Lower lobe of right lung (tissue), 2 donors: ENCODE measurements at places on chromosomes 7 and 10. TPM values are rescaled to one million over a fixed set of nuclear protein-coding genes. Genes with fewer than 3 reads are reported as not detected.

GRCh38 chr10:387909-388660, 252.8 kb downstream of the ZMYND11 start:
- DNase-seq = no peak
- H3K36me3 ChIP-seq = peaks cover 55% of the 10 kb centered on the region
- H3K27me3 ChIP-seq = no peaks in the 10 kb centered on the region
- H3K4me3 ChIP-seq = no peak overlapping the region

GRCh38 chr10:13302821-13303555, 3.1 kb upstream of the PHYH start:
- peak overlapping the region; percentile 95 for H3K27ac ChIP-seq
- peak overlapping the region; percentile 64 for H3K4me3 ChIP-seq
- H3K36me3 ChIP-seq = no peaks in the 10 kb centered on the region
- no peaks in the 10 kb centered on the region for H3K27me3 ChIP-seq
- DNase-seq = no peak
- peaks cover 10% of the 10 kb centered on the region for H3K4me1 ChIP-seq

DNA sequence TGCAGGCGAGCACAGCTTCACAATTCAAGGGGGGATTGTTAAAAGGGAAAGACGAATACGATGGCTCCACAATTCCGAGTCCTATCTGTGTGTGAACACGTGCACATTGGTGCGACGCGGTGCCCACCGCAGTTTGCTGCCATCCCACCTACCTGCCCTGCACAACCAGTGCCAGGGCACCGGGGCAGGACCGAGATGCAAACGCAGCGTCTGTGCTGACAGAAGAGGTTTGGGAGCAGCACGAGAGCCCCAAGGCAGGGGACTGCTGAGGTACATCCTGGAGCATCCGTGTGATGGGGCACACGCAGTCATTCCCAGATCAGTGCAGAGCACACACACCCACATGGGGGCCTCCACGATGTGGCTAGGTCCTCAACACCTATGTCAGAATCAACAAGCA, 221.3 kb downstream of the DNAJB6 start:
- no peaks in the 10 kb centered on the region for H3K4me1 ChIP-seq
- DNase-seq = peak; percentile 40
- no peaks in the 10 kb centered on the region for H3K27me3 ChIP-seq
- H3K27ac ChIP-seq = no peak overlapping the region
- no peak overlapping the region for H3K4me3 ChIP-seq
- H3K36me3 ChIP-seq = no peaks in the 10 kb centered on the region

DNA sequence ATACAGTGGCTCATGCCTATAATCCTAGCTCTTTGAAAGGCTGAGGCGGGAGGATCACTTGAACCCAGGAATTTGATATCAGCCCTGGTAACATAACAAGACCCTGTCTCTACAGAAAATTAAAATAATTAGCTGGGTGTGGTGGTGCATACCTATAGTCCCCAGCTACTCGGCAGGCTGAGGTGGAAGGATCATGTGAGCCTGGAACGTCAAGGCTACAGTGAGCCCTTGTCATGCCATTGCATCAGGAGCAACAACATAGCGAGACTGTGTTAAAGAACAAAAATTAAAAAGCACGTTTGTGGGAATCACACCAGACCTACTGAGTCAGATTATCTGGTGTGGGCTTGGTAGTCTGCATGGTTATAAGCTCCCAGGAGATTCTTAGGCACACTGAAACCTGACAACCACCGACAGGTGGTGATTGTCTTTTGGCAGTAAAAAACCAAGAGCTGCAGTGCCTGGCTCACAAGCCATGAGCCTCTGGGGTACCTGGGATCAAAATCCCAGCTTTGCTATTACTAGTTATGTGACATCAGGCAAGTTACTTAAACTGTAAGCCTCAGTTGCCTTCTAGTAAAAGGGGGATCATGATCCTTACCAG, 146.9 kb downstream of the SND1 start:
- H3K27ac ChIP-seq = no peak overlapping the region
- no peak for DNase-seq
- H3K36me3 ChIP-seq = no peaks in the 10 kb centered on the region

- no peaks in the 10 kb centered on the region for H3K4me1 ChIP-seq
- peaks cover 27% of the 10 kb centered on the region for H3K36me3 ChIP-seq
- no peak overlapping the region for H3K27ac ChIP-seq
- no peak overlapping the region for H3K4me3 ChIP-seq
- no peak for DNase-seq
Observed at GRCh38 chr10:49512121-49512809, 26.7 kb downstream of the ERCC6 start.

- no peak overlapping the region for H3K27ac ChIP-seq
- H3K4me3 ChIP-seq = no peak overlapping the region
- H3K4me1 ChIP-seq = peaks cover 6% of the 10 kb centered on the region
- DNase-seq = no peak
Observed at GRCh38 chr7:133070562-133070961, 11.3 kb downstream of the CHCHD3 start.

GRCh38 chr7:80896906-80897598, 21.8 kb downstream of the SEMA3C start:
- no peaks in the 10 kb centered on the region for H3K27me3 ChIP-seq
- no peak overlapping the region for H3K4me3 ChIP-seq

GRCh38 chr7:97307521-97308108, 190.1 kb downstream of the SDHAF3 start:
- no peaks in the 10 kb centered on the region for H3K27me3 ChIP-seq
- H3K4me3 ChIP-seq = no peak overlapping the region
- no peaks in the 10 kb centered on the region for H3K36me3 ChIP-seq
- no peak overlapping the region for H3K27ac ChIP-seq
- DNase-seq = no peak

DNA sequence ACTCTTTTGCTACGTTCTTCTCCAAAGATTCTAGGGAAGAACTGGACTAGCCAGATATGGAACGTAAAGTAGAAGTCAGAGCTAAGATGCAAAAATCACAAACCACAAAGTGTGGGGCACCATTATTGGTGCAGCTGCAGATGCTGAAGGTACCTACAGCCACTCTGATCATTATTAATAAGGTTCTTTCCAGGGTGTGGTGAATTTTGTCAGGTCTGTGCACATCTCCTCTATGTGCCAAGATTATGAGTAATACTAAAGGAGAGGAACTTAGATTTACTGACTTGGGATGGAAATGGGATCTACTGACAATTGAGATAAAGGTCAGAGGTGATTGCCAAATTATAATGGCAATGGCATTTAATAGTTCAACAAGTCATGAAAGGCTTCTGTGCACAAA, 148.2 kb downstream of the RAPGEF5 start:
- no peaks in the 10 kb centered on the region for H3K27me3 ChIP-seq
- no peak overlapping the region for H3K27ac ChIP-seq
- no peak for DNase-seq
- peaks cover 58% of the 10 kb centered on the region for H3K4me1 ChIP-seq
- no peaks in the 10 kb centered on the region for H3K36me3 ChIP-seq

DNA sequence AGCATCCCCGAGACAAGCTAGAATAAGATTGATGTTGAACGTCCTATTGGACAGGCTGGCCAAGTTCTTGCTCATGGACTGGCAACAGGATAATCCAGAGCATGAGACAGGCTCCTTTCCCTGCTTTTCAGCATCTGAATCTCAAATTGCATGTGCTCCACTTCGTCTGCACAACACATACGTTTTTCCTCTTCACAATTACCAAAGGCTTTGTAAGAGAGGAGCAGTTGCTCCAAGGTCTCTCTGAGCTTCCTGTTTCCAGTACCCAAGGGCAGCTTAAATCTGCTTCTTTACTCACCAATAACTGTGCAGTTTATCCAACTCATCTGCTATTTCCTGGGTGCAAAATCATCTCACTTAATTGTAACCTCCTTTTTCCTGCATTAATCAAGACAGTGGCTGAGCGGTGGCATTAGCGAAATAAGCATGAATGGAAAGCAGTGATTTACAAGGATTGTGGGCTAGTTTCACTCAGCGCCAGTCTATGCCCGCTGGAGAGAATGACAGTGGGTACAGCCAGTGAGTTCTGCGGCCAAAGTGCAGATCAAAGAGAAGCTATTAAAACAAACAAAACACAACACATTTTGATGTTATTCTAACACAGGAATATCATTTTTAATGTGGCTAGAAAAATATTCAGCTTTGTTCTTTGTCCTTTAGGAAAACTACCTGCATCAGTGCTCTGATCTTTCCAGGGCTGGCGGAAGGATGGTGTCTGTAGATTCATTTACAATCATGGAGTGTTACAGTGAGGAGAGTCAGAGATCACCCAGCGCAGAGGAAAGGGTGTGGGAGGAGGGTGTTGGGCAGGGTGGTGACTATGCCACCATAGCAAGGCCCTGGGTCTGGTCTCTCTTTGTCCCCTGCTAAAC, 79.8 kb downstream of the CHN2 start:
- H3K36me3 ChIP-seq = no peaks in the 10 kb centered on the region
- peaks cover 10% of the 10 kb centered on the region for H3K4me1 ChIP-seq
- no peak overlapping the region for H3K27ac ChIP-seq
- peaks cover 4% of the 10 kb centered on the region for H3K27me3 ChIP-seq

- H3K27ac ChIP-seq = no peak overlapping the region
- peaks cover 5% of the 10 kb centered on the region for H3K4me1 ChIP-seq
- no peaks in the 10 kb centered on the region for H3K27me3 ChIP-seq
- no peak for DNase-seq
Observed at GRCh38 chr10:120940299-120940900, 89.2 kb downstream of the WDR11 start.

LIPF gene
- total RNA-seq = not detected

NRG3 gene
- total RNA-seq = 2.6 TPM

INTS1 gene
- 50.8 TPM for total RNA-seq

ANKRD1 gene
- 47.5 TPM for total RNA-seq

LIPK gene
- not detected for total RNA-seq

SPDYE2B gene
- total RNA-seq = not detected

APBB1IP gene
- total RNA-seq = 36.8 TPM

FAM24B gene
- total RNA-seq = 3.8 TPM
